ENCODE measurements at places on chromosomes 4 and X.

GRCh38 chr4:3873408-3874027 lies 107.3 kb downstream of the ADRA2C start:
- DNase-seq, result no peak

- DNase-seq, result peak; percentile 77
These were observed 210.0 kb upstream of the STK26 start for GRCh38 chrX:131812847-131813825.

GRCh38 chr4:110510955-110511544 lies 35.1 kb downstream of the ENPEP start:
- peak; percentile 75 for DNase-seq

- no peak for DNase-seq
These were observed 17.2 kb downstream of the BTK start for GRCh38 chrX:101368800-101369199.

DNA sequence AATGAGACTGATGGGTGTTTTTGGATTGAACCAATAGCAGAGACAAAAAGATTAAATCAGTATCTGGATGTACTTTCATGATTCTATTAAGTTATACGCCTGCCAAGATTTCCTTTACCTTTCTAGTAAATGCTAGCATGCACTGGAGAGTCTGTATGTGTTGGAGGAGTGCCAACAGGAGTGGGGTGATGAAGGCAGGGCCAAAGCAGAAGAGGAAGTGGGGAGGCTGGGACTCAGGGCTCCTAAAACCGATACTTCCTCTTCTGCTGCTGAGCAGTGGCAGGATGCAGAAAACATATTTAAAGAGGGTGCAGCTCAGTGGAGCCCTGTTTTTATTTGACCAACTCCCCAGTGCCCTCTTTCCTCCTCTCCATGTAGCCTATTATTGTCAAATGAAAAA lies 5.6 kb downstream of the CYSLTR1 start:
- DNase-seq, result no peak

DNA sequence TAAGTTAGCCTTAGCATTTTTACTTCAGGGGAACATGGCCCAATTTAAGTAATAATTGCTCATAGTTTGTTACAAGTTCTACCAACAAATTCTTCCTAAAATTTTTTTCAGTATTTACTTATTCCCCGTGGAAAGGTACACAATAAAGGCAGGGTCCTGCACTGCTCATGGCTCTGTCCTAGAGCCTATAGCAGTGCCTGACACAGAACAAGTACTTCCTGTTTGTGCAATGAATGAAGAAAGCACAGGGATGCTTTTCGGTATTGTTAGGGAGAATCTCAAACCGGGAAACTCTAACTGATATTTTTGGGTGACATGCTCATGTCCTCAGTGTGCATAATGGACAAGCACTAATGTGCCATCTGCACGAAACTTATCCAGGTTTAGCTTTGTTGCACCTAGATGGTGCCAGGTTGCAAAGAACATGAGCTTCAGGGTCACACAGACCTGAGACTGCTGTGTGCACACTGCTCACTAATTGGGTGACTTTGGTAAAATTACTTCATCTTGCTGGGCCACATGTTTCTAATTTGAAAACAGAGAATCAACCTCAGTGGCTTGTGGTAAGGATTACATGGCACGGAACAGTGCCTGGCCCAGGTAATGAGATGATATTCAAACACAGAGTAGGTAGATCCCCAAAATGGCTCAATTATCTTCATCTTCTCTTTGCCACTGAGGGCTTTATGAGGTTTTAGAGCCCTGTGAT lies 175.8 kb upstream of the NPY2R start:
- DNase-seq, result no peak

GRCh38 chr4:27272217-27272616 lies 411.6 kb downstream of the STIM2 start:
- no peak for DNase-seq

- DNase-seq, result peak; percentile 71
These were observed at the start of gene ZMYM3 for GRCh38 chrX:71254092-71254963. Gene ZMYM3 (minus strand): TSS chrX:71254140. CDS start chrX:71253255, 885 bp downstream.

GRCh38 chrX:48897157-48897624 lies 377 bp downstream of the TIMM17B start:
- DNase-seq, result peak; percentile 62

DNA sequence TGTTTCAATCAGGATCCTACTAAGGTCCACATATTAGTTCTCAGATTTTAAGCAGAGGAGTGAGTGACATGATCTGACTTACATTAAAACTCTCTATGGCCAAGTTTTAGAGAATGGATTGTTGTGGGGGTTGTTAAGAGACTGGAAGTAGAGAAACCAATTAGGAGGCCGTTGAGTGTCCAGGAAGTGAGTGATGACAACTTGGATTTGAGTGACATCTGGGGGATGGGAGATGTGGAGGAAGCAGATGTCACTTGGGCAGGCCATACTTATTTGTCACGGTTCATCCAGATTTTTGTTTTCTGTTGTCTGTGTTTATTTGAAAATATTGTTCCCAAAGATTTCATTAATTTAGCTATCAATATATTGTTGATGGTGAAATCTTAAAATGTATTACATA lies 28.3 kb downstream of the ADD1 start:
- DNase-seq, result no peak

DNA sequence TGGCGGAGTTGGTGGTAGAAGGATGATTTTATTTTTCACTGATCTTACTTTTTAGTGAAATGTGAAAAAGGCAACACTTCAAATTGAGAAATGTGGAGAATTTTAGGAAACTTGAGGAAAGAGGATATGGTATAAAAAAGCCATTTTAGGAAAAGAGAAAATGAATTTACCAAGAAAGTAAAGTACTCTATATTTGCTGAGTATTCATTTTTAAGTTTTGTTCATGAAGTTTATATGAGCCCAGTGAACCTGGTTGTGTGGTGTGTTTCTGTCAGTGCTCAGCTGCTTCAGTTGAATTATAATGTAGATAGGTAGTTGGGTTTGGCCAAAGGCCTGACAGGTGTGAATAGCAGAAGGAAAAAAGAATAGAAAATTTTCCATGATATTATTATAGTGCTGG lies 345.5 kb upstream of the FSTL5 start:
- no peak for DNase-seq

DNA sequence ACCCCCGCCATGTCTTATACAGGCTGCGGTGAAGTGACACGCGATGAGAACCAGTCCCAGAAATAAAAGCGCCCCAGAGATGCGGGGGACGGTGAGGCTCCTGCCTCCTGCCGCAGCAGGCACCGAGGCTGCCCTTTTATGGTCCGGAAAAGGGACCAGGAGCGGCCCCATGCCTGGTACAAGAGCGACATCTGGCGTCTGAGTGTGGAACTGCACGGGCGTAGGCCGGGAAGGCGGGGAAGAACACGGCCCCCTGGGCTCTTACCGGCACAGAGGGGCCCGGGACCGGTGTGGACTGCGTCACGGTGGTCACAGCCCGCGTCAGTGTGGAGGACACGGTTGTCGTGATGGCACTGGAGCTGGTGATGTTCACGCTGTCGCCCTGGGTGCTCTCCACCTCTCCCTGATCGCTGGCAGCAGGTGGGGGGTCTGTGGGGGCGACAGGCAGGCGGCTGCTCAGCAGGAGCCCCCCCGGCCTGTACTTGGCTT lies 8.9 kb upstream of the RENBP start:
- DNase-seq, result peak; percentile 60

GRCh38 chrX:109830704-109831206 lies 97.7 kb upstream of the ACSL4 start:
- peak; percentile 76 for DNase-seq

- no peak for DNase-seq
These were observed 211.7 kb downstream of the ZNF674 start for GRCh38 chrX:46333550-46333949.

- DNase-seq, result no peak
These were observed 1928.2 kb upstream of the TENM3 start for GRCh38 chr4:180314972-180315371.

- no peak for DNase-seq
These were observed 686 bp downstream of the FIP1L1 start for GRCh38 chr4:53378171-53378482.

DNA sequence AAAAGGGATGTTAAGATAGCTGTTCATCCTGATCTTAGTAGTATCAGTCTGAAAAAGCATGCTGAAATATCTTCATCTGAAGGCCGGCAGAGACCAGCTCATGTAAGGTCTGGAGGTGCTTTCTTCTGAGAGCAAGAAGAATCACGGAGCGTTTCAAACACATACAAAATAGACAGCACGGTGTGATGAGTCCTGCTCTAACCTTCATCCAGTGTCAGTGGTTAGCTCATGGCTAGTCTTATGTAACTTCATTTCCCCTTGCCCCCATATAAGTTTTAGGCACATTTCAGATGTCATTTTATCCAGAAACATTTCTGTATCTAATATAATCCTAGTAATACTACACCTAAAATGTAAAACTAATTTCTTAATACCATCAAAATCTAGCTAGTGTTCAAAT lies 27.8 kb downstream of the ADD1 start:
- DNase-seq, result no peak

- DNase-seq, result no peak
These were observed 225.0 kb downstream of the GRIA3 start for GRCh38 chrX:123408821-123409737.

GRCh38 chrX:68938244-68939004 lies 109.6 kb downstream of the EFNB1 start:
- DNase-seq, result peak; percentile 81

DNA sequence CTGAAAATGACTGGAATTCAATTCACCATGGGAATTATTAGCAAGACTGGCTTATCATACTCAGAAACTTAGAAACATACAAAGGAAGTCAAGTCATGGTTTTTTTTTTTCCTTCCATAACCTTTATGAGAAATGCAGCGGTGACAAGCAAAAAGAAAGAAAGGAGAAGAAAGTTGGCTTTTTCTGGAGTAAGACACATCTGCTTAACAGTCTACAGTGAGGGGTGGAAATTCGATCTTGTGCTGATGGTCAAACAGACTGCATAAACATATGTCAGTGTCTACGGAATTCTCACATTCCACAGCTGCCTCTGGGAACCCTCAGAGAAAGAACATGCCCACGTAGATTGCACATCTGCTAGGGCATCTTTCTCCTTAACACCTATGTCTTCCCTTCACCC lies 54.6 kb downstream of the PROM1 start:
- peak; percentile 80 for DNase-seq

- DNase-seq, result peak; percentile 48
These were observed 53.9 kb downstream of the PAPSS1 start for GRCh38 chr4:107666134-107666533.

DNA sequence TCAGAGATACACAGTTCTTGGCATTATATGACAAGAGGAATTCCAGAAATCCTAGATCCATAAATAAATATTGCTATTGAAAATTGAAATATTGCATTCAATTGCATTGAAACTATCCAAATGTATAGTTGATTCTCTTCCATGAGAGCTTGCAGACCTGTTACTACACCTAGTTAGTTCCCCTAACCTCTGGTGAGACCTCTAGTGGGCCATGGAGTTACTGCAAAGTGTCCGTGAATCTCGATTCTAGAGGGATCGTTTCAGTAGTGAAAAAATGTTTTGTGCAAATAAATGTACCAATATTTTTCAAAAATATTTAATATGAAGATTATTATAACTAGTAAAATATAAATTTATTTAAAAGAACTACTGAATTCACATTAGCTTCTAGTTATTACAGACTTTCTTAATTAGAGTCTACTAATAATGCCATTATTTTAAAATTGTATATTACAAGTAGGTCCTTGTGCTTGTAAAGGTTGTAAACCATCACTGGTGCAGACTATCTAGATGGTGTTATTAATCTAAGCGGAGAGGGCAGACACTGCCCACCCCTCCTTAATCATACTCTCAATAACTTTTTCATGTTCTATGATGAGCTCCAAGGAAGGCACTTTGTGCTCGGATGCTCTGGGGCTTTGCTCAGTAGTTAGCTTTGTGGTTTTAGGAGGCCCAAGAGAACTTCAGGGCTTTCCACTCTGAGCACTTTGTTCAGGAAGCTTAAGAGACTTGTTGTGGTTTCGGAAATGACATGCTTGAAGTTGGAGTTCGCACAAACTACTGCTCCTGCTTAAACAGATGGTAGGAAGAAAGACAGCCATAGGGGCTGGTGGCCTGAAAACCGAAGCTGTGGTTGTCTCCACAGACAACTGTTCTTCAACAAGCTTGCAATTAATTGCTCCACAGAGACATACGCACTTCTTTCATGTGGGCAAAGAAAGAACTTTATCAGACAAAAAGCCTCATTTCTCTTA lies 42.8 kb downstream of the IL21 start:
- DNase-seq, result peak; percentile 48

GRCh38 chr4:121397434-121397833 lies 16.6 kb upstream of the QRFPR start:
- DNase-seq, result no peak

GRCh38 chr4:35175487-35175886 lies 1068.8 kb downstream of the ARAP2 start:
- no peak for DNase-seq

DNA sequence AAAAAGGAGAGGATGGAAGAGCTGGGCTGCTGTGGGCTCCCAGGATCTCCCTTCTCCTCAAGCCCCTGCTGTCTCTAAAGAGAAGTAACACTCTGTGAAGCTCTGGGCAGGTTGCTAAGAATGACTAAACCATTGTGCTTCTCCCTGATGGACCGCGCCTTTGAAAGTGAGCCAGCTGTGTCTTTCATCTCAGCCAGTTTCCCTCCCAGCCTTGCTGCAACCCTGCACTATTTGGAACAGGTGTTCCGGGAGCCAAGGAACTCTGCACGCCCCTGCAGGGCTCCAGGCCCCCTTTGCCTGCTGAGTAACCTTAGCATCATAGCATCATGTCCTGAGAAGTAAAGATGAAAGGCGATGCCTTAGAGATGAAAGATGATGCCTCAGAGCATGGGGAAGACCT lies 39.7 kb downstream of the SMIM20 start:
- DNase-seq, result peak; percentile 71

GRCh38 chr4:145934434-145935047 lies 4.1 kb downstream of the ZNF827 start:
- DNase-seq, result no peak

DNA sequence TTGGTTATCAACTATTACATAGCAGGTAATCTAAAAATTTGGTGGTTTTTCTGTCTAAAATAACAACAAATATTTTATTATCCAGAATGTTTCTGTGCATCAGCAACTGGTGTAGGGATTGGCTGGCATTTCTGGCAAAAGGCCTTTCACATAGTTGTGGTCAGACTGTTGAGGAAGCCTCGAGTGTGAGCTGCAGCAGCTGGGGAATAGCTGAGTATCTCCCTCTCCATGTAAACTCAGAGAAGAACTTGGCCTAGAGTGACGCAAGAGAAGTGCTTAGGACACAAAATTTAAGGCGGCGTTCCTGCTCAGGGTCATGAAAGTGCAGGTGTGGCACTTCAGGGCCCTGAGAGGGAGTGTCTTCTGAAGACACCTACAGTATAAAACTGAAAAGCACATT lies 558.9 kb downstream of the SPOCK3 start:
- DNase-seq, result peak; percentile 23

- no peak for DNase-seq
These were observed 406.5 kb upstream of the CNKSR2 start for GRCh38 chrX:20967725-20968124.

All from fibroblast of mammary gland (primary cell).